Vagina (tissue), 2 donors: ENCODE measurements at places on chromosomes 6 and 20.

GRCh38 chr6:28953585-28954258 lies 29.9 kb upstream of the TRIM27 start:
- no peak for DNase-seq

- DNase-seq = no peak
Observed at GRCh38 chr6:128174724-128175123, 273.9 kb upstream of the THEMIS start.

GRCh38 chr6:156777577-156778453 lies 637 bp downstream of the ARID1B start:
- no peak for DNase-seq

GRCh38 chr20:51910321-51911050 lies 108.2 kb upstream of the SALL4 start:
- no peak for DNase-seq

- DNase-seq = no peak
Observed at GRCh38 chr6:14765721-14766390, 480.0 kb upstream of the JARID2 start.

DNA sequence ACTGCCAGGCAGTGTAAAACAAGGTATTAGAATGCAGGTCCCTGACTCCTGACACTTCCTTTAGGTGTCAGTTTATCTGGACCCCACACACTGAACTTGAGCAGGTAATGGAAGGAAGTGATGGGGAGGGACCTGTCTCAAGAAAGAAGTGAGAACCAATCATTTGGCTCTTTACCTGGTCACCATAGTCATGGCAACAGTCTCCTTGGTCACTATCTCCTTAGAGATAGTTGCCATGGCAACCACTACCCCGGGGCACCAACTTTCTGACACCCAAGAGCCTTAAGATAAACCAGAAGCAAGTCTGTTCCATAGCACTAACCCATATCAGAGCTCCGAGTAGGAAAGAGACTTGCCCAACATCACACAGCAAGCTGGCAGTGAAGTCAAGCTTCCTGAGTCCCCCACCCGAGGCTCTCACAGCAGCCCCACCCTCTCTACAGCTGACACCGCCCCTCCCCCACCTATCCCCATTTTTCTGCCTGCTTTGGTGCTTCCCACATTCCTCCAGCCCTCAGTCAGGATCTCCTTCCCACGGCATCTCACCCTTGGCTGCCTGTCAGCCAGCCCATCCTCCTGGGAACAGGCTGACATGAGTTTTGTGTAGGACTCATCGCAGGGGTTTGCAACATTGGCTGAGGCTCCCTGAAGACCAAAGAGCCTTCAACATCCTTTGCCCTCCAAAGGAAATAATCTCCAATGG lies 16.3 kb upstream of the HM13 start:
- no peak for DNase-seq

DNA sequence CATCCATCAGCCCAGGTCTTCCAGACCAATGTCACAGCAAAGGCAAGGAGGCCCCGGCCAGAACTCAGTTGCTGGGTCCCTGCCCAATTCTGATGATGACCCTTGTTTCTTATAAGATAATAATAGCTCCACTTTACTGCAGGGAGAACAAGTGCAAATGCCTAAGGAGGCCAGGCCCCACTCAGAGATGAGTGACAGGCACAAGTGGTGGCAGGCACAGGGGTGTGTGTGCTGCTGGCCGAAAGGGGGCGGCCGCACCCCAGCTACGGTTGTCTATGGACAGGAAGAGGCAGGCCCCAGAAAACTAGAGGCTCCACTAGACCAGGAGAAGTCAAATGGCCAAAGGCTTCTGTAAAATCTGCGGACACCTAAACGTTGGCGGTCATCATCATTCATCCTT lies 28.6 kb downstream of the GNAS-AS1 start:
- no peak for DNase-seq

DNA sequence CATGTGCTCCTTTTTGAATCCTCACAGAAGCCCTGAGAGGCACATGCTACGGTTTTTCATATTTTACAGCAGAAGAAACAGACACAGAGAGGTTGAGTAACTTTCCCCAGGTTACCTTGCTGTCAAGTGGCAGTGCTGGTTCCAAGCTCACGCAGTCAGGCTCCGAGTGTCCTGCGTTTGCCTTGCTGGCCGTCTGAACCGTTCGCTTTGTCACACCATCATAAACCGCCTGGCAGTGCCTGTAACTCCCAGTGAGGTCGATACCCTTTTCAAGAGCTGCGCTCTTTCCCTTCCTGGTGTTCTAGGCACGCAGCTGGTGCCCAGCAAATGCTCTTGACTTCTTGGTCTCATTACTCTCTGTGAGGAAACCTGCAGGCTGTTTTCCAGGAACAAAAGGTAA lies 31.3 kb upstream of the KCNG1 start:
- DNase-seq = no peak

GRCh38 chr6:90442366-90442765 lies 144.5 kb downstream of the MAP3K7 start:
- DNase-seq = no peak

DNA sequence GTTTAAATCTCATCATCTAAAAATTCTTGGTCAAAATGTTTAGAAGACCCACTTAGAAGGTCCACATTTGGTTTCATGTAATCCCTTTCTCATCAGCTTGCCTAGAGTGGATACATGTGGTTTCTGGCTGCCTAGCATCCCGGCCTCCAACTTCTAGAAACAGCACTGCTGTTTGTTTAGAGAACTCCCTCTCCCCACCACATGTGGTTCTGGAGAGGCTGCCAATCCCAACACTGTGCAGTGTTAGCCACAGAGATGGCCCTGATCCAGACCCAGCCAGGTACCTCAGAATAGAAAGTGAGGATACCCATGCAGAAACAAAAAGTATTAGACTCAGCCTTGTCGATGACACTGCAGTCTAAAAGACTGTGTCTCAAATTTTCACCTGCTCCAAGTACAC lies 241.8 kb downstream of the BCKDHB start:
- DNase-seq = no peak

DNA sequence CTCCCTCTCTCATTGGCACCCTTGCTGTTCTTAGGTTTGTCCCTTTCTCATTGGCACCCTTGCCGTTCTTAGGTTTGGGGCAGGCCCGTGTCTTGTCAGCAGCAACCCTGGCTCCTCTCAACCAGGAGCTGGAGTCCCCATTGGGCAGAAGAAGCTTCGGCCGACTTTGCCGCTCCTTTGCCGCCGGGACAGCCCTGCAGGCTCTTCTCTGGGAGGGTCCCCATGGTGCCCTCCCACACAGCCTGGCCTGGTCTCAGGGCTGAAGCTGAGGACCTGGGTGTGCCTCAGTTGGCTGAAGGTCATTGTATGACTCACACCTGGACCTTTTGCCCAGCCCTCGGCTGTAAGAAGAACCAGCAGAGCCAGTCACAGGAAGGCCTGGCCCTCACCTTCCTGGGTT lies 59.6 kb downstream of the PPP1R14C start:
- no peak for DNase-seq

DNA sequence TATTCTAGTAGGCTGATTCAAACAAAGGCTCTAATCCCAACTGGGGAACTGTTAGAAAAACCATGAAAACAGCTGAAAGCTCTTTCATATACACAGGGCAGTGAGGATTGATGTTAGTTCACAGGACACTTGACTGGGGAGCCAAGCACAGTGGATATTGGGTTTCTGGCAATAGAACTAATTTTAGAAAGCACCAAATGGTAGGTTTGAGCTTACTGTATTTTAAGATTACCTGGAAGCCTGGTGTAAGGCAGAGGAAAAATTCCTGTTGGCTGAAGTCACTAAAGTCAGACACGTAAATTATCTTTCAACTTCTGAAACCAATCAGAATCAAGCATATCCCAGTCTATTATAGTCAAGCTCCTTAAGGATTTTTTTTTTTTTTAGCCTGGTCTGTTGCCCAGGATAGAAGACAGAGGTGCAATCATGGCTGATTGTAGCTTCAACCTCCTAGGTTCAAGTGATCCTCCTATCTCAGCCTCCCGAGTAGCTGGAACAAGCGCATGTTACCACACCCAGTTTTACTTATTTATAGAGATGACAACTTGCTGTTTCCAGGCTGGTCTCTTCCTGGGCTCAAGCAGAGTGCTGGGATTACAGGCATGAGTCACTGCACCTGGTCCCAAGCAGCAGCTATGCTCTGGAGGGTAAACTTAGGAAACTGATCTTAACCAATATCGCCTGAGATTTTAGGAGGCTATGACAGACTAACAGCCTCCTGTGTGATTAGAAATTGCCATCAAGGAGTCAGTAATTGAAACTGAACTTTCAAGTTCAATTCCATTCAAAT lies 32.5 kb upstream of the SYNCRIP start:
- DNase-seq = no peak

GRCh38 chr20:21623074-21623780 lies 82.2 kb upstream of the PAX1 start:
- DNase-seq = no peak

DNA sequence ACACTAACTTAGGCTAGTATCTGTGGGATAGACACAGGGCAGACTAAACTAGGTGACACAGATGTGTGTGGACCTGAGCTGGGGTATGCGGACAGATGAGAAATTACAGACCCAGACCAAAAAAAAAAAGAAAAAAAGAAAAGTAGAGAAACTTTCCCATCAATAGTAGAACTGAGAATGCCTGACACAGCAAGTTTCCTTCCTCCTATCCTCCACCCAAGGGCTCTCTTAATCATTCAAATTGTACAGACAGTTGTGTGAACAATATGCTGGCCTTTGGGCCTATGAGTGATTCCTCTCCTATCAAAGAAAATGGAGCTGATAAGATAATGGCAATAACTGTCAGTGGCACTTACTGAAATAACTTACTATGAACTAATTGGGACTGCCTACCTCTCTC lies 226.7 kb upstream of the PRDM1 start:
- DNase-seq = no peak

DNA sequence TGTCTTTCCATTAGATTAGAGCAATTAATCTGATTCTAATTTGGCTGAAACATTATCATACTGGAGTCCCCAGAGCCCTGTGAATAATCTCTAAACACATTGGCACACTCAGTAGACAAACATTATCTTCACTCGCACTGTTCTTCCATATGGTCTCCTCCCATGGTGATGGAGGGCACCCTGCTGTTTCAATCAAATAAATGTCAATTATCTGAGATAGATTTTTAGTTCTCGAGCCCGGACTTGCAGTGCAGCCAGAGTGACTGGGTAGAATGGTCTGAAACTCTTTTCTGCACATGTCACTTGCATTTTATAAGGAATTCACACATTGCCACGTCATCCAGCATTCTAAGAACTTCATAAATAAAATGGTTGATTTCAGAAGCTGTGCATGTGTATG lies 90.6 kb upstream of the MAP3K7 start:
- DNase-seq = no peak

DNA sequence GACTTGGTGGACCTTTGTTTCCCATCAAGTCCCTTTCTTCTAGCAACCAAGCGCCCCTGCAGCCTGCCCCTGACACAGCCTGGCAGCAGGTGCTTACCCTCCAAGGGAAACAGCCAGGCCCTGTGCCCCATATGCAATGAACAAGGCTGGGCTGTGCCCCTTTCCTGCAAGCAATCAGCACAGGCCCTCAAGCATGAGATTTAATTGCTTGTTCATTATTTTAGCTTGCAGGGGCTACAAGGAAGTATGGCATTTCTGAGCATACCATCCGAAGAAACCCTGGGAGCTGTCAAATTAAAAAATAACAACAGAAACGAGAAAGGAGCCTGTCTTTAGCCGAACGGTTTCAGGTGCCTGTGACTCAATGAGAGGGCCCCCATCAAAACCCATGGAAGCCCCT lies 522.9 kb upstream of the ARID1B start:
- DNase-seq = no peak

GRCh38 chr6:130075879-130076460 lies 57.6 kb downstream of the L3MBTL3 start:
- DNase-seq = no peak

DNA sequence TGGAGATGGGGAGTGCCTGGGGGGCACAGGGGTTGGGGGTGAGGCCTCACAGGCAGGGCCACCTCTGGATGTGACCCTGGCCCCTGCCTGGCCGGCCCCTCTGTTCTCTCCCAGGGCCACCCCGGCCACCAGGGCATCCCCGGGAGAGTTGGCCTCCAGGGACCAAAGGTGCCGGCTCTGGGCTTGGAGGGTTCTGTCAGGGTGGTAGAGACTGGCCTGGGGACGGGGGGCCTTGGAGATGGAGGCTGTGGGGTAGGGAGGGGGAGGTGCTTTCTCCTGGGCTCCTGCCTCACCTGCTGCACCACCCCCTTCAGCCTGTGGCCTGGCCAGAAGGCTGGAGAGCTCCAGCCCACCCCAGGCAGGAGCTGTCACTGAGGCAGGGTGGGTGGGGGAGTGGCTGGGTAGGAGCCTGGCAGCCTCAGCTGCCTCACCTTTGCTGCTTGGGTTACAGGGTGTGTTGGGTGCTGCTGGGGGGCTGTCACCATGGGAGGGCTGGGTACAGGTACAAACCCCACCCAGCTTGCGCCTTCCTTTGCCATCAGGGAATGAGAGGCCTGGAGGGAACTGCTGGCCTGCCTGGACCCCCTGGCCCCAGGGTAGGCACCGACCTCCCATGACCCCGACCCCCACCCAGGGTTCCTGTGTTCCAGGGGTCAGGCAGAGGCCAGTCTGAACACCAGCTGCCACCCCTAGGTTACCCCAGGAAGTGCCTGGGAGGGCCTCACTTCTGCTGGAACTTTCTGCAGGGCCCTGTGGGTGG lies 32.7 kb downstream of the COL20A1 start:
- no peak for DNase-seq

DNA sequence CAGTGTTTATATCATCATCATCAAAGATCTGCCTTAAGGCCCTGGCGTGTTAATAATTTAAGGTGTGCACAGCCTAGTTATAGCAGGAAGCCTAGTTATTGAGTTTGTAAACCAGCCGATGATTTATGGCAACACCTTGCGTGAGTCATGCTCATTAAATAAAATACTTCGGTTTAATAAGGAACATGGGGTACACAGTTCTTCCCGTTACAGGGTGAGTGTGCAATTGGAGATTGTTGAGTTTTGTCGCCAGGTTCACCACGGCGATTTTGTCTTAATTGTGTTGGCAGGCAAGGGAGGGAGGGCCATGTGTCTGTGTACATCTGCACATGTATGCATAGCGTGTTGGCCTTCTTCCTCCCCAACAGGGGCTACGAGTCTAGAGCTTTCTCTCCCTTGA lies 104.0 kb downstream of the TFAP2A start:
- no peak for DNase-seq

DNA sequence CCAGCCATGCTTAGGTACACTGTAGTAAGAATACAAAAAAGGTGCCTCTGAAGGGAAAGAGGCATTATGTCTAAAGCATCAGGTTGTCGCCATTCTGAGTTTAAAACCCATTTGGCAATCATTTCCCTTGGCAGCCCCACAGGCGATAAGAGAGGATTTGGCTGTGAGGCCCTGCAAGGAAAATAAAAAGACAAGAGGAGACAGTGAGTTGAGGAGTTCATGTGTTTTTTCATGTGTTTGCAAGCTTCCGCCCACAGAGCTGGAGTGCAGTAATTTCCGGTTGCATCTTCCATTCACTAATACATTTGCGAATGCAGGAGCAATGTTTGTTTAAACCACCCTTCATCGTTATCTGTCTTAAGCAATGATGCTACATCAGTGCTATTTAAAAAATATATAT lies 138.5 kb upstream of the SOX4 start:
- DNase-seq = no peak

DNA sequence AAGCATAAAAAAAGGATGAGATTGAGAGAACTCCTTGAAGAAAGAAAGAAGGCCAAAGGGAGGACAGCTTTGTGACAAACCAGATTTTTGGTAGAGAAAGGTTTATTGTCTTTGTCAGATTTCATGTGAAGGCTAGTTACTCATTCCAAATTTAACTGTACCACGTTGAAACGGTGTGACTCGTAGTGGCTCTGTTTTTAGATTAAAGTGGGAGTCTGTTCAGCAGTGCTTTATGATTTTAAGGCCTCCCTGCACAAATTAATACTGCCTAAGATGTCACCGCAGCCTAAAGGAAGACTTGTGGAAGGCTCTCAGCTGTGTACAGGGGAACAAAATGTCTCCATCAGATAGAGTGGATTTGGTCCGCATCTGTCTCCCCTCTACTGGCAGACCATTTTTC lies 35.9 kb downstream of the CDC40 start:
- no peak for DNase-seq
